ENCODE measurements at places on chromosomes 13 and 19.

DNA sequence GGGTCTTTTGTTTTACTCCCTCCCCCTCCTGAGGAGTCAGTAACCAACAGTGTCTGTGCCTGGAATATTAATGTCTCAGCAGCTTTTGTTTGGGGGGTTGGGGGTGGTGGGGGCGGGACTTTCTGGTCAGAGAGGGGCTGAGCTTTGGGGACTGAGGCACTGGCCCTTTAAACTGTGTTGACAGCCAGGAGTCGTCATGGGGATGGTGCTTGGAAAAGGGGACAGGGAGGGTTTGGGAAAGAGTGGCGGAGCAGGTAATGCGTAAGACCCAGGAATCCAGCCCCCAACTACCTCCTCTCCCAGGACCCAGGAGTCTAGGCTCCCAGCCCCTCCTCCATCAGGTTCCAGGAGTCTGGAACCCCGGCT, 5.2 kb downstream of the CADM4 start:
- DNase-seq: no peak

DNA sequence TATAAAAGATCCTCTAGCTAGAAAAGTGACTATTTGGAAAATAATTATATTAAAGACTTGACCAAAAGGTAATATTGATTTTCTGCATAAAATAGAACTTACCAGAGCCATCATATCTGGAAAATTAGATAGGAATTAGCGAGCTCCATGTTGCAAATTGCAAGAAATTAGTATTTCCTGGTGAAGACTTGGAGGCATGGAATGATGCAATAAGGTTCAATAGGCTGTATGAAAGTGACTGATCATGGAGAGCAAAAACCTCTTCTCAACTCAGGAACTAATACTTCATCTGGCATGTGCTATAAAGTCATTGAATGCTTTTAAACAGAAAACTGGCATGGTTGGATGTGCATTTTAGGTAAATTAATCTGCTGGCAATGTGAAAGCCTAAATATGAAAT, 66.3 kb upstream of the UFM1 start:
- no peak for DNase-seq

- DNase-seq: no peak
Measured at GRCh38 chr19:21439201-21439751, 42.3 kb downstream of the ZNF493 start.

GRCh38 chr13:62356977-62357376, 941.3 kb upstream of the PCDH20 start:
- no peak for DNase-seq

- DNase-seq: no peak
Measured at GRCh38 chr13:62931853-62932252, 1516.2 kb upstream of the PCDH20 start.

- no peak for DNase-seq
Measured at GRCh38 chr19:45187421-45188100, 9.0 kb downstream of the BLOC1S3 start.

DNA sequence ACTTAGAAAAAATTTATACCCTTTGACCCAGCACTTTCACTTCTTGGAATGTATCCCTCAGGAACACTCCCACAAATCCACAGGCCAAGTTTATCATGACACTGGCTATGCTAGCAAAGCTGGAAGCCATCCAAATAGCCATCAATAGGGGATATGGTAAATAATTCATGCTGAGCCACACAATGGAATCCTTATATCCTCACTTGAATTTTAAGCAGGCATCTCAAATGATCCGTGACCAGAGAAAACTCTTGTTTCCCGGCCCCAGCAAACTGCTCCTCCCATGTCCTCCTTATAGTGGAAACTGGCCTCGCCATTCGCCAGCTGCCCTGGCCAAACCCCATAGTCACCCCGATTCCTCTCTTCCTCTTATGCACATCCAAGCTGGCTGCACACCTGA, 37.6 kb downstream of the GRIK5 start:
- DNase-seq: no peak

GRCh38 chr13:113082198-113083021, 23.2 kb upstream of the F7 start:
- DNase-seq: no peak

GRCh38 chr19:17721821-17722220, 2.5 kb downstream of the MAP1S start:
- DNase-seq: no peak

DNA sequence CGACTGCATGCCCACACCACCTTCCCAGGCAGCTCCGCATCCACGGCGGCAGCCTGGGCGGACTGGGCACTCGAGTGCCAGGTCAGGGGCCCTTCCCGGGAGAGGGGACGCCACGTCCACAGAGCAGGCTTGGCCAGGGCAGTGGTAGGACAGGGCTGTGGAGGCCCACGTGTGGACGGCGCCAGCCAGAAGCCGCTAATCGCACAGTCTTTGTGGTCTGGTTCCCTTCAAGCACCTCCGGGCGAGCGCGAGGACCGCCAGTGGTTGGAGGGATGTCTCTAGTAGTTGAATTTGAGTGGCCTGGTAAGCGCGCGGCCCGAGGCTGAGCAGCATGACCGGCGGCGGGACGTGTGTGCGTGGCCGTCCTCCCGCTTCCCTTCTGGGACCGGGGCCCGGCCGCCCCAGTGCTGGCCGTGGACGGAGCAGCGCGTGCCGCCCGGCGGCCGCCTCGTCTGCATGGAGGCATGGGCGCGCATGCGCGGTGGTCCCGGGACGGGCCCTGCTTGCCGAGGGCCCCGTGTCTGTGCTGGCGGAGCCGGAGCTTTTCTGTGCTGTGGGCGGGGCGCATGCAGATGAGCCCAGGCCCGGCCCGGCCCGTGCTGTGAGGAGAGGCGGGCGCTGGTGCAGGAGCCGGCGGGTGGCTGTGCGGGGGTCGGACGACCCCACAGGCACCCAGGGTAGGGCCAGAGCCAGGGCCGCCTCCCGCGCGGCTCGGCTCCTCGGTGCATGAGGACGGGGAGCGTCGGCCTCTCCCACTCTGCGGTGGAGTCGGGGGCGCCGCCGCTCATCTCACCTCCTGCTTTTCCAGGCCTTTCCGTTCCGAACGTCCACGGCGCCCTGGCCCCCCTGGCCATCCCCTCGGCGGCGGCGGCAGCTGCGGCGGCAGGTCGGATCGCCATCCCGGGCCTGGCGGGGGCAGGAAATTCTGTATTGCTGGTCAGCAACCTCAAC, 8.6 kb downstream of the PTBP1 start:
- DNase-seq: no peak

GRCh38 chr19:41542622-41543021, 33.3 kb upstream of the CEACAM21 start:
- DNase-seq: no peak

DNA sequence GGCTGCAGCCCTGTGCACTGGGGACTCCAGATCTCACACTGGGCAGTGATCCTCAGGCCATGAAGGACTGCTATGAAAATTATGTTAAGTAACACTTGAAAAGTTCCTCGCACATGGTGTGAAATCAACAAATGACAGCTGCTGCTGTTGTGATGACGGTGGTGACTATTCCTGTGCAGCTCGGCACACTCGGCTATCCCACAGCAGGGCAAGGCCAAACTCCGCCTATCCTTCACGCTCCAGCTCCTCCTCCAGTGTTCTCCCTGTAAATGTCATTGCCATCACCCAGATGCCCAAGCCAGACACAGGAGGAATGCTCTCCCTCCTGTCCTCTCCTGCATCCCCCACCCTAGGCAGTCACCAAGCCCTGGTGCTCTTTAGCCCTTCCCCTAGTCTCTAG, 31.3 kb downstream of the GRIK5 start:
- no peak for DNase-seq

- no peak for DNase-seq
Measured at GRCh38 chr19:13557756-13558398, 51.6 kb upstream of the CACNA1A start.

DNA sequence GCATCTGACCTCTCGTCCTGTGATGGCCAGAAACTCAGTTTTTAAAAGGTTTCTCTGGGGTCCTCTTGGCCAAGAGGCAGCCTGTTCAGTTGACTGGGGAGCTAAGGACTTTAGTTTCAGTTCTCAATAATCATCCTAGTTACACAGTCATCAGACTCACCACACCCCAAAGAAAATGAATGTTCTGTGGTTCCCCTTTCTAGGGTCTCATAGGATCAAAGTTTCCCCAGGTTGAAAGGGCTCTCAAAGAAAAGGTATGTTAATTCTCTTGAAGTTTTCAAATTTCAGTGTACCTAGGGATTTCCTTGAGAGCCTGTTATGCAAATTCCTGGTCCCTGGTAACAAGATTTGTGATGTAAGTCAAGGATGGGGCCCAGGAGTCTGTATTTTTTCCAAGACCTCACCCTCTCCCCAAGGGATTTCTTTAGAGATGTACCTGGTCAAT, 94.9 kb downstream of the FAM216B start:
- no peak for DNase-seq

- DNase-seq: no peak
Measured at GRCh38 chr19:8478598-8478997, 23.8 kb downstream of the PRAM1 start.

GRCh38 chr13:24141333-24141910, 19.1 kb upstream of the SPATA13 start:
- no peak for DNase-seq

All from stimulated activated CD4-positive, alpha-beta T cell treated with anti-CD3 and anti-CD28 coated beads, TNF-alpha, amount 100 ng/mL, for 48 hours (primary cell).